Heart right ventricle (tissue), 16 donors: ENCODE measurements at places on chromosomes 1 and 21.
A peak's percentile ranks its signal among the peaks of the same experiment; 100 is the strongest.

DNA sequence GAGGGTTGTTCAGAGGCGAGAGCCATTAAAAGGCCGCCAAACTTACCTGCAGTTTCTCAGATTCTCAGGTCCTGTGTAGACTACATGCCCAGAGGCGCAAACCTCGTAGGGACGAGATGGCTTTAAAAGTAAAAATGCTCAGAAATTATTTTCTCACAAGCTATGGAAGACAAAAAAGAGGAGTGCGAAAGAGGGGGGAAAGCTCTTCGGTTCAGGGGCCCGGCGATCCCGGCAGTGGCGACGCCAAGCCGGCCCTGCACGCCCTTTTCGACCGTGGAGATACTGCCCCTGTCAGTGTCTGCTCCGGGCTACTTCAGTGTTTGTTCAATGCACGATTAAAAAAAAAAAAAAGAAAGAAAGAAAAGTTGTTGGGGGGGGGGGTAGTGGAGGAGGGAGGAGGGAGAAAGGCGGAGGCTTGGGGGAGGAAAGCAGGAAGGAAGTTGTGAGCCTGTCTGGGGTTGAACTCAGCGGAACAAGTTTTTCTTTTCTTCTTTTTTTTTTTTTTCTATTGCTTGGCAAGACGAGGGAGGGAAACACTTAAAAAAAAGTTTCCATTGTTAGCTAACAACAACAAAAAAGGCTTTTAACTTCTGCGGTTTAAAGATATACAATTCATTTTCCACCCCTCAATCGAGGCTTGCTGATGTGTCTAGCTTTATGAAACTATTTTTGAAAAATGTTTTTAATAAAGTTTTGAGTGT lies at the start of gene ITPKB:
Gene ITPKB (minus strand): TSS at position 288 of the 701 bp plus-strand sequence. CDS start 1,824 bp downstream, outside the sequence.
- DNase-seq: peak; percentile 84

- peak; percentile 28 for DNase-seq
These were observed 217.7 kb downstream of the URB2 start for GRCh38 chr1:229843627-229844238.

GRCh38 chr1:46592823-46593222 lies 11.2 kb downstream of the MKNK1 start:
- no peak for DNase-seq

- no peak for DNase-seq
These were observed 166.8 kb downstream of the ZNF281 start for GRCh38 chr1:200243042-200243437.

DNA sequence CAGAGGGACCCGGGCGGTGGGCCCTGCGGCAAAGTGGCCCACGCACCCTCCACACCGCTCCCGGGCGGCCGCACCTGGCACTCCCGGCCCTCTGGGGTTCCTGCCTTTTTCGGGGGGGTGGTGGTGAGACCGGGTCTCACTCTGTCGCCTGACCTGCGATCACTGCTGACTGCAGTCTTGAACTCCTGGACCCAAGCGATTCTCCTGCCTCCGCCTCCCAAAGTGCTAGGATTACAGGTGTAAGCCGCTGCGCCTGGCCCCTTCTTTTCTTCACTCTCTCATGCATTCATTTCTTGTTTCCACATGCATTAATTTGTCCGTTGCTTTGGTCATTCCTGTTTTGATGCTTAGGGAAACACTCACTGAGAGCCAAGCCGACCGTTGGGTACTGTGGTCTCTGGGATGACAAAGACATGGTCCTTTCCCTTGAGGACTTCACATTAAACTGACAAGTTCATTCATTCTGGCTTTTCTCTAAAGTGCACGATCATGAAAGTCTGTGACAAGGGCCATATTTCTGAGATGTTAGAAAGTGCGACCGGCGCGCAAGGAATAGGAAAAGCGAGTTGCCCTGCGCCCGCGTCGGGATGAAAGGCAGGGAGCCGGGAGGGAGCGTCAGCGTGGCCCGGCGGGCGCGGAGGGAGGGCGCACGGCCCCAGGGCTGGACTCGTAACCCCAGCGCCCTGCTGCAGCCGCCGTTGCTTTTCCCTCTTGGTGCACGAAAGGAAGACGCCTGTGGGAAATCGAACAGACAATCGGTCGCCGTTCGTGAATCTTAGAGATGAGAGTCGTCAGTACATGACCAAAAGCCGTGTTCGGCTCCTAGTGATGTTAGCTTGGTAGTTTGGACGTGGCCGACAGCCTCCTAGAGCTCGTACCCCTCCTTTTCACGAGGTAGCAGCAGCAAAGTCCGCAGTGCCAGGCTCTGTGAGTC lies 1.0 kb upstream of the MCOLN2 start:
- DNase-seq: peak; percentile 13

- DNase-seq: peak; percentile 35
These were observed 17.6 kb downstream of the ATP8B2 start for GRCh38 chr1:154342836-154343472.

DNA sequence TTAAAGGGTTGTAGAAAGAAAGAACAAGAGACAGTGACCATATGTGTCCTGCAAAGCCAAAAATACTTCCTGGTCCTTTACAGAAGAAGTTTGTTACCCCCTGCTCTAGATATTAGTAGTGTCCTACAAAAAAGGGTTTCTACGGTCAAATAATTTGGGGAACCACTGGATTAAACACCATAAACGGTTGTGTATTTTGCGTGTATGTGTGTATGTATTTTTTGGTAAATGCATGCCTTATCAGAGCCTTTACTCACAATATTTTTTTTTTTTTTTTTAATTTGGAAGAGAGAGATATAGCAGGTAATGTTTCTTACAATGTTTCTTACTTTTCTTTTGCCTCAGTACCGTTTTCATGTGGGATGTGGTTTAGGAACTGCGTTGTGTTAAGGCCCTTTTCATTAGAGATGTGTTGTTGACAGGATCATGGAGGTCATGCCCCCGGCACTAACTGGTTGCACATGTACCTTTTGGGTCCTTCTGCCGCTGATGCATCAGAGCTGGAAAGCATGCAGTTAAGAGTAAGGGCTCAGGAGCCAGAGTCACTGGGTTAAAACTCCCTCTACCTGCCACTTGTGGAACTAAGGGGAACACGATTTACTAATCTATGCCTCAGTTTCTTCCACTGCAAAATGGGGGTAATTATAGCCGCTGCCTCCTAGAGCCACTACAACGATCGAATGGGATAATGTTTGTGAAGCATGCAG lies 234.6 kb upstream of the KAZN start:
- no peak for DNase-seq

- no peak for DNase-seq
These were observed 15.9 kb downstream of the SDC3 start for GRCh38 chr1:30892671-30893073.

DNA sequence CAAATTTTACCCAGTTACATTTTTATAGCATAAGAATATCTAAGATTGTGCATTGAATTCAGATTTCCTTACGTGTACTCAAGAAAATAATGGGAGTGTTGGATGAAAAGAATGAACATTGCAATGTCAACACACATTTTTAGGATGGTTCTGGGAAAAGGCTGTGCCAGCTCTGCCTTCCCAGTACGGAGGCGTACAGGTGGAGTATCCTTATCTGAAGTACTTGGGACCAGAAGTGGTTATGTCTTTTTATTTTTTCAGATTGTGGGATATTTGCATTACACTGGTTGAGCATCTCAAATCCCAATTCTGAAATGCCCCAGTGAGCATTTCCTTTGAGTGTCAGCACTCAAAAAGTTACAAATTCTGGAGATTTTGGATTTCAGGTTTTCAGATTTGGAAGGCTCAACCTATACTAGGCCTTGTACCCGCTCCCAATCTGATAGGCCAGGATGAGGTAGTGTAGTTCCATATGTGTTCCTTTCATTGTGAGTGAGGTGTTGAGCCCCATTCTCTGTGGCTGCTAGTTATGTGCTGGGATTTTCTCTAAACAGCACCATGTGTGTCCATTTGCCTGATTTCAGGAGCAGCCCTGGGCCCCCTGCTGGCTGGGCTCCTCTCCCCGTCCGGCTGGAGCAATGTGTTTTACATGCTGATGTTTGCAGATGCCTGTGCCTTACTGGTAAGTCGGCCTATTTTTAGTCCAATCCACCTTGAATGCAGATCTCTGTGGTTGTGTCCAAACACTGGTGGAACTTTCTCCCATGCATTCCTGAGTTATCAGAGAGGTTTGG lies 60.8 kb downstream of the SLC37A1 start:
- no peak for DNase-seq

GRCh38 chr1:23084880-23085279 lies 65.6 kb downstream of the KDM1A start:
- no peak for DNase-seq

DNA sequence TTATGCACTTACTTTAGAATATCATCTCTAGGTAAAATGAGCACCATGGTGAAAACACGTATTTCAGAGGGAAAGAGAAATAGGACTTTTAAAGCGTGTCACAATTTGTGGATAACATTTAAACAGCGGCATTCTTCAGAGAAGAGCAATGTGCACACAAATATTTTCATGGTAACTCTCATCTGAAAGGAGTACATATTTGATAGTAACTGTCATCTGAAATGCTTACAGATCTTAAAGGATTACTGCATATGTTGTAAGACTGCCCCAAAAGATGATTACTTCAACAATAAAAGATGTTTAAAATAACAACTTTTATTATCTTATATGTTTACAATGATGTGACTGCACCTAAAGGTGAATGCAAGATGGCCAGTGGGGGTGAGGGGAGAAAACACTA lies 408.8 kb downstream of the PLA2G4A start:
- no peak for DNase-seq

GRCh38 chr1:207313131-207313530 lies 8.3 kb upstream of the CD55 start:
- DNase-seq: no peak

DNA sequence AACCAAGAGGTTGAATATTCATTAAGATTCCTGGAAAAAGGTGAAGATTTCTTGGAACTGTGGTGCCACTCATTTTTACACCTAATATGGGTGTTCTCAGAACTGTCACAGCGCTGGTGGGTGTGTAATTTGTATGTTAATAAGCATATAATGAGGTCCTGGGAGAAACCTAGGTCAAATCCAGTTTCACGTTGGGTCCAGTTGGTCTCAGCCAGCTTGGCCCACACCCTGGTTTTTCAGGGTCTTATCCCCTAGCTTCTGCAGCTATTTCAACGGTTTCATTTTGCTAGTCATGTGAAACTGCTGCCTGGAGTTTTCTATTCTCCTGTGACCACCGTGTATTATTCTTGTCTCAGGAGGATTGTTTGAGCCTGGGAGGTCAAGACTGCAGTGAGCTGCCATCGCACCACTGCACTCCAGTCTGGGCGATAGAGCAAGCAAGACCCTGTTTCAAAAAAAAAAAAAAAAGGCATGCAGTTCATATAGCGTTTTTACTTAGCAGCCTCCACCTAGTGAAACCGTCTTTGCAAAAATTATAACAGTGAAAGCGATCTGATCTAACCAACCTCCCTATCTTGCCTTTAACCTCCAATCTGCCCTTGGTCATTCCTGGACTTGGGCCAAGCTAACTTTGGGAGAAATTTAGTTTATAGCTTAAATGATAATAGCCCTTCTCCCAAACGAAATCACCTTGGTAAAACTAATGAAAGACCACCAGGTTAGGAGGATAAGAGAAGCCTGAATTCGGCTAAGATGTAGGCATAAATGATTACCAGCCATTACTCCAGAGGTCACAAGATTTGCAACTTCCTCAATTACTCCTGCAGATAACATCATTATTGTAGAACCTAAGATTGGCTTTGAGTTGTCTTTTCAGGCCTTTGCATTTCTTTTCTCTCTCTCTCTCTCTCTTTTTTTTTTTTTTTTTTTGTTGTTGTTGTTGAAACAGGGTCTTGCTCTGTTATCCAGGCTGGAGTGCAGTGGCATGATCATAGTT lies 44.0 kb downstream of the PTAFR start:
- DNase-seq: no peak

GRCh38 chr1:18191481-18192155 lies 84.0 kb downstream of the IGSF21 start:
- DNase-seq: no peak

GRCh38 chr1:156750711-156751450 lies 594 bp downstream of the HDGF start:
- peak; percentile 69 for DNase-seq

- DNase-seq: no peak
These were observed 28.6 kb upstream of the PARP1 start for GRCh38 chr1:226436472-226436854.

DNA sequence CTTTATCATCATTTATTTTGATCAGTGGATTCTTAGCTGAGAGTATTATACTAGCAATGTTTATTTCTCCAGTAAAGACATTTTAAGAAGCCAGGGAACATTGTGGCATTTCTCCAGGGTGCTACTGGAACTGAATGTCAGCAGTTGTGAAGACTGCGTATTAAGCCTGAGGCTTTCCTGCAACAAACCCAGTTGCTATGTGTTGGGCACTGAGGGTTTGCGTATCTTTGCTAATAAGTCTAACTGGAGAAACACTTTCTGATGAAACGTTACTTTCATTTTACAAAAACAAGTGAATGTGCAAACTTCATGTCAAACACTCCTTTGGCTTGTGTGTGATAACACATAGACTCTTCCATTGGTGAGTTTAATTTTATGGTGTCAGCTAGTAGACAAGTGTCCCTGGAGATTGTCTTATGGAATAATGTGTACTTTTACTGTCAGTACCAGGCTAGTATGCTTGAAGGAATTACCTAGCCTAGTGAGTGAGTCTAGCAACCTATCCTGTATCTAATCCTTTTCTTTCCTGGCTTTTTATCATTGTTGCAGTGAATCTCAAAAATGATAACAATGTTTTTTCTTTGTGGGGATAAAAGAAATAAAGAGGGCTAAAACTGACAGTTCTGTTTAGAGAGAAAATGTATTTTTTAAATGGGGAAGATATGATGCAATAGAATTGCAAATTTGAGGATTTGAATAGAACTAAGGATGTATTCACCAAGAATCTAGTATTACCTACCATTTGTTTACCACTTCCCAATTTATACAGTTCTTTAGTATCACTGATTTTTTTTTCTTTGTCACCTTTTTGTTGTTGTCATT lies 70.1 kb downstream of the MTR start:
- no peak for DNase-seq

GRCh38 chr1:54273092-54273794 lies 73.3 kb downstream of the MRPL37 start:
- DNase-seq: peak; percentile 71

DNA sequence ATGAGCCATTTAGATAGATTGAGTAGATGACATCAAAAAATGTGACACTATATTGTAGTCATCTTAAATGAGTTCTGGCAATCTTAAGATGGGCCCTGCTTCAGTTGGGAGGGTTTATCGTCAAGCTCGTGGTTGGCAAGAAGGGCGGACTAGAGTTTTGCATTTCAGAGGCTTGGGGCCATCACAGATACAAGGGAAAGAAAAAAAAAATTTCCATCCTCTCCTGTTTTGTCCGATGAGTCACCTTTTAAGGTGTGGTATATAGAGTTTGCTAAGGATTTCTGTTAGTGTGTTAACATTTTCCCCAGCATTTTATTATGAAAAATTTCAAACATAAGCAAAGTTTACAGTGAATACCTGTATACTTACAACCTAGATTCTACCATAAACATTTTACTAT lies 31.8 kb upstream of the KCNQ4 start:
- DNase-seq: no peak

- DNase-seq: no peak
These were observed 179.0 kb upstream of the PLD5 start for GRCh38 chr1:242703467-242703866.

GRCh38 chr1:31647106-31647505 lies 2.4 kb upstream of the PEF1 start:
- no peak for DNase-seq

DNA sequence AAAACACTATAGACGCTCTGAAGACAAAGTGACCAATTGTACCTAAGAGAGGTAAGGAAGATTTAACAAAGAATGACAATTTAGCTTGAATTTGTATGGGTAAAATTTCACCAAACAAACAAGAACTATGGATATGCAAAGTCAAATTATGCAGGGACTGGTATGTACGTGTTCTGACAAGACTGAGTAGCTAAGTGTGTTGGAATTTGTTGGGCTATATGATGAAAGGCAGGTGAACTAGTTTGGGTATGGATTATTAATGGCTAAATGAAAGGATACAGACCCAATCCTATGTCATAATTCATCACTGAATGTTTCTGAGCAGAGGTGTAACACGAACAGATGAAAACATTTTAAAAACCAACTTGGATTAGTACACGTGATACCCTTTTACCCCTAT lies 7.6 kb downstream of the DNTTIP2 start:
- no peak for DNase-seq
